ENCODE measurements at places on chromosomes 13 and 19.

GRCh38 chr19:33024398-33024797, 40.3 kb downstream of the RHPN2 start:
- no peak for DNase-seq

- DNase-seq, result no peak
Observed at GRCh38 chr19:34393629-34394028, 10.6 kb upstream of the PDCD2L start.

- DNase-seq, result no peak
Observed at GRCh38 chr13:21033212-21033840, 28.1 kb downstream of the LATS2 start.

- no peak for DNase-seq
Observed at GRCh38 chr13:39596685-39597084, 6.3 kb downstream of the LHFPL6 start.

DNA sequence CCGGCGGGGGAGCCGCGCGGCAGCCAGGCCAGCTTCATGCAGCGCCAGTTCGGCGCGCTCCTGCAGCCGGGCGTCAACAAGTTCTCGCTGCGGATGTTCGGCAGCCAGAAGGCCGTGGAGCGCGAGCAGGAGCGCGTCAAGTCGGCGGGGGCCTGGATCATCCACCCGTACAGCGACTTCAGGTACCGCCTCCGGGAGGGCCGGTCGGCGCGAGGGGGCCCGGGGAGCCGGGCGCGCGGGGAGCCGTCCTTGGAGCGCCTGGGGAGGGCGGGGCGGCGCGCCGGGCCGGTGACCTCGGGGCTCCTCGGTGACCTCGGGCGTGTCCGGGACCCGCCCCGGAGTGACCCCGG, 690 bp downstream of the HCN2 start:
- DNase-seq, result no peak

- DNase-seq, result no peak
Observed at GRCh38 chr19:41915776-41916414, 12.4 kb downstream of the ERFL start.

DNA sequence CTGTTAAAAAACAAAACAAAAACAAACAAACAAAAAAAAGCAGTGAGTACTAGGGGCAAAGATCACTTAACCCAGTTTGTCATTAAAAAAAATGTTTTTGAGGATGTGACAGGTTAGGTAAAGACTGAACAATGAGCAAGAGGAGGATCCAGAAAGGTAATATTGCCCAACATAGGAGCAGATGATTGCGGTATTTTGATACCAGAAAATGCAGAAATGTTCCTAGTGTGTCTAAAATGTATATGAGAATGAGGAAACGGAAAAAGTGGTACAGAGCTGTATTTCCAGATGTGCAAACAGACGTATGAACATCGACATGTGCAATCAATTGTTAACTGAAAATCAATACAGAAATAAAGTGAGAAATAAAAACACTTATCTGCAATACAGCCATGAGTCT, 4.9 kb upstream of the LILRA4 start:
- no peak for DNase-seq

GRCh38 chr13:105084931-105085330, 1450.5 kb downstream of the EFNB2 start:
- DNase-seq, result no peak

DNA sequence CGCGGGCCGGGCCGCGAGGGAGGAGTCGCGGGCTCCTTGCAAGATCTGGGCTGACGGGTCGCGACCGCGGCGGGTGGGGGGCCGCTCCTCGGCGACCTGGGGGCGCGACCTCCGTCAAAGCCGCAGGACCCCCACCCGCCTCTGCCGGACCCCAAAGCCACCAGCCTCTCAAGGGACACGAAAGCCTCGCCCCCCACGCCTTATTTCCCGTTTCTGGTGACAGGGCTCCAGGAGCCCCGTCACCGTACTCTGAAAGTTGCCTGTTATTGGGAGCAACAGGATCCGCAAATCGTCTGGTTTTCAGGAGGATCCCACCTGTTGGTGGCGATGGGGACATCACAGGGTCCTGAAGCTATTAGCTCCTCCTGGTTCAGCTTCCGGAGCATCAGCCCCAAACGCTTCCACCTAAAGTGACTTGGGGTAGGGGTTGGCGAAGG, 530 bp downstream of the MAU2 start:
- DNase-seq, result no peak

GRCh38 chr19:55172741-55173140, 6.3 kb upstream of the DNAAF3 start:
- DNase-seq, result no peak

DNA sequence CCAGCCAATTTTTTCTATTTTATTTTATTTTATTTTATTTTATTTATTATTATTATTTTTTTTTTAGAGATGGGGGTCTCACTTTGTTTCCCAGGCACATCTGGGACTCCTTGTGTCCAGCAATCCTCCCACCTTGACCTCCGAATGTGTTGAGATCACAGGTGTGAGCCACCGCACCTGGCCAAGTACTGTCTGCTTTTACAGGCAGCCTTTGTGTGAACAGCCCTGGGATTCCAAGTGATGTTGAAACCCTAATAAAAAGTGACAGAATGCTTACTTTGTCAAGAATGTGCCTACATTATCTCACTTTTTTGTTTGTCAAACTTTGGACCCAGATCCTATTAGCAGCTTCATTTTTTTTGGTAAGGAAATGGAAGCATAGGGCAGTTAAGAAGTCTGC, 220.1 kb upstream of the EDNRB start:
- DNase-seq, result no peak

GRCh38 chr13:25111585-25111956, 15.6 kb downstream of the PABPC3 start:
- DNase-seq, result no peak

- no peak for DNase-seq
Observed at GRCh38 chr13:96948127-96948526, 46.1 kb downstream of the OXGR1 start.

DNA sequence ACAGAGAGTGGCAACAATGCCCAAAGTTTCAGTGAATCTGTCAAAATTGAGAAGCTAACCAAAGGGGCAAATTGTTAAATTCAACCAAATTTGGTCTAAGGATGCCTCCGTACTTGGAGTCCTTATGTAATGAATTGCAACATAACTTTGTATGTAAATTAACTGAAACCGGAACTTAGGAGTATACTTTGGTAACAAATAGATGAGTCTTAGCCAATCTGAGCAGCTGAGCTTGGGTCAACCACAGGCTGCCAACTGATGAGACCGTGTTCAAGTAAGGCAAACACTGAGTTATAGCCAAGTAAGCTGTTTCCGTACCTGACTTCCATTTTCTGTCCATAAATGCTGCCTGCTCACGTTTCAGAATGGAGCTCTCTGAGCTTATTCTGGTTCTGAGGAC, 5.3 kb downstream of the VWA8 start:
- no peak for DNase-seq

DNA sequence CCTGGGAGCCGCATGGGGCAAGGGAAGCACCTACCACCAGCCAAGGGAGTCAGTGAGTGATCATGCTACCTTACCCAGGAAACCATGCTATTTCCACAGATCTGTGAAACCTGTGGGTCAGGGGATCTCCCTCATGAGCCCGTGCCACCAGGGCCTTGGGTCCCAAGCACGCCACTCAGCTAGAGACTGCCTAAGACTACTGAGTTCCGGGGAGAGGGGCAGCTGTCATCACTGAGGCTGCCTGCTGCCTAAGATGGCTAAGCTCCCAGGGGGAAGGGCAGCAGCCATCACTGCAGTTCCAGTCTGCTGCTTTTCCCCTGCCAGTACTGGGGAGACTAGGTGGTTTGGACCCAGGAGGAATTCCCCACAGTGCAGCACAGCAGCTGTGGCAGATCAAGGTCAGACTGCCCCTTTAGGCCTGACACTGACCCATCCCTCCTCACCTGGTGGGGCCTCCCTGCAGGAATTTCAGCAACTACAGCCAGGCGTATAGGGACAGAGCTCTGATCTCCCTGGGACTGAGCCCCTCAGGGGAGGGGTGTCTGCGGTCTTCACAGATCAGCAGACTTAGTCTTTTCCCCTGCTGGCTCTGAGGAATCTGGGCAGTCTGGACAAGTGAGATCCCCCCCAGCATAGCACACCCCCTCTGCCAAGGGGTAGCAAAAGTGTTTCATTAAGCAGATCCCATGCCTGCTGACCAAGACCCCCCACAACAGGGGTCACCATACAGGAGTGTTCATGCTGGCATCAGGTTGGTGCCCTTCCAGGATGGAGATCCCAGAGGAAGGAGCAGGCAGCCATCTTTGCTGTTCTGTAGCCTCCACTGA, 26.9 kb downstream of the VSTM2B start:
- no peak for DNase-seq

GRCh38 chr13:24505756-24506155, 6.8 kb downstream of the PARP4 start:
- DNase-seq, result no peak

GRCh38 chr19:41144403-41144802, 30.2 kb downstream of the CYP2F1 start:
- DNase-seq, result peak; percentile 78

- no peak for DNase-seq
Observed at GRCh38 chr19:29666578-29667386, 1.5 kb downstream of the PLEKHF1 start.

GRCh38 chr19:48741129-48741999, 954 bp upstream of the RASIP1 start:
- DNase-seq, result no peak

- DNase-seq, result no peak
Observed at GRCh38 chr19:45960595-45961235, 12.9 kb downstream of the NOVA2 start.

All from stimulated activated CD4-positive, alpha-beta T cell treated with anti-CD3 and anti-CD28 coated beads, Interleukin-1b, Interleukin-23, amount 100 ng/mL, for 1 hour (primary cell).